HFFc6 (cell line): ENCODE measurements at places on chromosomes 12 and 14.

GRCh38 chr12:8018666-8019581 lies 13.6 kb upstream of the FOXJ2 start:
- no peak for DNase-seq
- no peaks in the 10 kb centered on the region for H3K4me1 ChIP-seq
- peak overlapping the region; percentile 5; the same call in 1 of the 2 replicates for H3K4me3 ChIP-seq
- H3K27me3 ChIP-seq = peaks cover 15% of the 10 kb centered on the region

- no peaks in the 10 kb centered on the region for H3K36me3 ChIP-seq
- no peak overlapping the region for H3K4me3 ChIP-seq
- H3K4me1 ChIP-seq = no peaks in the 10 kb centered on the region
- H3K27me3 ChIP-seq = no peaks in the 10 kb centered on the region
Measured at GRCh38 chr12:39824505-39825212, 205.1 kb upstream of the ABCD2 start.

DNA sequence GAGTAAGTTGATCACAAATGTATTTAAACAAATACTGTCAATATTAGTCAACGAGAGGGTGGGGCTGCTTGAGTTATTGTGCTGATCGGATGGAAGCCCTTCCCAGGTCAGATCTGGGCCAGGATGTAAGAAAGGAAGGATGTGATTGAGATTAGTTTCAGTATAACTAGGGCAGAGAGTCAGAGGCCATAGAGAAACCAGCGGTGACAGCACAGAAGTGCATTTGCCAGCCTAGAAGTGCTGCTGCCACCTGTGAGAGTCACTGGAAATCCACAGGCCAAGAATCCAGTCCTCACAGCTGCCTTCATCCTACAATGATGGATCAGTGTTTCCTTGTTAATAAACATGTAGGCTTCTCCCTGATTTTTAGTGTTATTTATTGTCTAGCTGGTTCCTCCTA lies 9.8 kb upstream of the FERMT2 start:
- no peaks in the 10 kb centered on the region for H3K27me3 ChIP-seq
- DNase-seq = no peak
- no peaks in the 10 kb centered on the region for H3K36me3 ChIP-seq
- H3K4me3 ChIP-seq = no peak overlapping the region
- H3K4me1 ChIP-seq = peaks cover 16% of the 10 kb centered on the region; the same call in 1 of the 2 replicates

DNA sequence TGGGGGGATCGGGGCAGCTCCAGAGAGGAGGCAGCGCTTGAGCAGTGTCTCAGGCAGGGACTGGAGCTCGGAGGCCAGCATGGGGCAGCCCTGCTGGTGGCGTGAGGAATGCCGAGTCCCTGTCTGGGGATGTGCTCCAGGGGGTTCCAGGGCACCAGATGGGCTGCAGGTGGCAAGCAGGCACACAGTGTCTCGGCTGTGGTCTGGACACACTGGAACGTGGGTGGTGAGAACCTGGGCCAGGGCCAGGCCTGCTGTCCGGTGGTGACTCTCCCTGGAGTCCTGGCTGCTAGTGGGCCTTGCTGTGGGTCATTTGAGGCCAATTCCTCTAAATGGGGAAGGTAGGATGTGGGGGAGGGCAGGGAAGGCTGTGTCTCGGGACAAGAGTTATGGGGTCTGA lies 199.4 kb upstream of the RTL1 start:
- no peaks in the 10 kb centered on the region for H3K4me1 ChIP-seq
- H3K27me3 ChIP-seq = peaks cover 6% of the 10 kb centered on the region
- DNase-seq = no peak
- no peaks in the 10 kb centered on the region for H3K36me3 ChIP-seq

- DNase-seq = peak; percentile 17
Measured at GRCh38 chr12:121494093-121494787, 86.6 kb downstream of the KDM2B start.

DNA sequence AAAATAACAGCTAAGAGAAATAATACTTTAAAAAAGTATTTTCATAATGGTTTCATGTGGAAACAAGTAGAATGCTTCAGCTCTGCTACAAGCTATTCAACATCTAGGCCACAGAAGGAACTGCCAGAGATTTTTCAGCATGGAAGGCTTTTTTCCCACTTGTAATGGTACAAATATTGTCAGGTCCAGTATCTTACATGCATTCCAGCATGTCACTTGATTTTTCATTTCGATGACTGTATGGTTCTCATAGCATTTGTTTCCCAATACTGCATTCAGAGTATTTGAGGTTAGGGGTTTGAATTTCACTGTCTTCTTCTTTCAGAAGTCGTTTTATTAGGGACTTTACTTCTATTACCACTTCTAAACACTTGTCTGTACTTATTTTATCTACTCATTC lies 1701.5 kb upstream of the FLRT2 start:
- peaks cover 10% of the 10 kb centered on the region; the same call in 1 of the 2 replicates for H3K4me1 ChIP-seq
- H3K27ac ChIP-seq = no peak overlapping the region
- no peak for DNase-seq

- H3K4me3 ChIP-seq = no peak overlapping the region
- peak overlapping the region; percentile 91 for H3K27ac ChIP-seq
- H3K4me1 ChIP-seq = peaks cover 74% of the 10 kb centered on the region
- no peaks in the 10 kb centered on the region for H3K27me3 ChIP-seq
Measured at GRCh38 chr12:25992026-25992782, 33.7 kb downstream of the RASSF8 start.

DNA sequence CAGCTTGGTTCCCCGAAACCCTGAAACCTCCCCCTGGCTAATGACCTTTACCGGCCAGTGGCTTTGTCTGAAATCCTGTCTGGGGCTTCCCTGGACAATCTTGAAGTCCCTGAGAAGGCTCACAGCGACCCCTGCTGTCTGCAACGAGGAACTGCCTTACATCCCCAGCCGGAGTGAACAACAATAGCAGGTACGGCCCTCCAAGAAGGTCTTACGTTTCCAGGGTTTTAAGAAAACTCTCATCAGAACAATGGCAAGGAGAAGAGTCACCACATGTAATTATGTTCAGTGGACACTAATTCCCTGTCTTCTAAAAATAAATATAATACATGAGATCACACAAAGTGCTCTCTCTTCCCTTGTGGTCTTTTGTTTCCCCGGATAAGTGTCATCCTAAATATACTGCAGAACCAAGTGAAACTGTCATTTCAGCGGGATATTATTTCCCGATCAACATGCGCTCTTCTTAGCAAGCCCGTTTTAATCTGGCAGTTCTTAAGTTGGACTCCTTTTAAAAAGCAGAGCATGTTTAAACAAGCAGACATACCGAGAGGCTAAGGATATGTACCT lies 53.3 kb downstream of the RBM19 start:
- no peaks in the 10 kb centered on the region for H3K4me1 ChIP-seq
- H3K36me3 ChIP-seq = peaks cover 24% of the 10 kb centered on the region
- H3K27ac ChIP-seq = no peak overlapping the region

DNA sequence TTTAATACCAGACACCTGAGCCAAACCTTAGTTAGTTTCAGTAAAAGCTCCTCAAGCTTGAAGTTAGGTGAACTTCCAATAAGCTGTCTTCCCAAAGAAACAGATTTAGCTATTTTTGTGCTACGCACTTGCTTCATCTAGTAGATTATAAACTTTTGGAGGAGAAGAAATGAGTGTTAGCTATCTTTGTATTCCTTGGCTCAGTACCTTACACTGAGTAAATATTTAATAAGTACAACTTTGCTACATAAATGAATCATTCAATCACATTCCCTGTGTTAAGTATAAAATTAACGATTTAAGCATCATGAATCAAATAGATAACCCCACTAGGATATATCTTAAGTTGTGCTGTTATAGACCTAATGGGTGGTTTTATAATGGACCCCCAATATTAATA lies 307.0 kb downstream of the PCNX1 start:
- no peak overlapping the region for H3K4me3 ChIP-seq
- peaks cover 8% of the 10 kb centered on the region for H3K36me3 ChIP-seq
- no peak for DNase-seq
- peaks cover 13% of the 10 kb centered on the region for H3K4me1 ChIP-seq
- H3K27ac ChIP-seq = no peak overlapping the region

GRCh38 chr12:5770727-5771126 lies 174.3 kb downstream of the ANO2 start:
- no peak overlapping the region for H3K27ac ChIP-seq
- H3K27me3 ChIP-seq = peaks cover 23% of the 10 kb centered on the region
- H3K36me3 ChIP-seq = no peaks in the 10 kb centered on the region
- no peak for DNase-seq
- H3K4me1 ChIP-seq = no peaks in the 10 kb centered on the region

DNA sequence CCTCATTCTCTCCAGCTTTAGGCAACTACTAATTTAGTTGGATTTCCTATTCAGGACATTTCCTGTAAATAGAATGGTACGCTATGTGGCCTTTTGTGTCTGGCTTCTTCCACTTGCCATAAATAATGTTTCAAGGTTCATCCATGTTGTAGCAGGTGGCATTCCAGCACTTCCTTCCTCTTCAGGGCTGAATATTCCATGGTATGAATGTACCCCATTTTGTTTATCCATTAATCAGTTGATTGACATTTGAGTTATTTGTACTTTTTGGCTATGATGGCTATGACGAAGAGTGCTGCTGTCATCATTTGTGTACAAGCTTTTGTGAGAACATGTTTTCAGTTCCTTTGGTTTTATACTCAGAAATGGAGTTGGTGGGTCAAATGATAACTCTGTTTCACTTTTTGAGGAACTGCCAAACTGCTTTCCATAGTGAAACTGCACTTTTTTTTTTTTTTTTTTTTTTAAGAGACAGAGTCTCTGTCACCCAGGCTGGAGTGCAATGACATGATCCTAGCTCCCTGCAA lies 6.5 kb upstream of the CDK2AP1 start:
- H3K27ac ChIP-seq = no peak overlapping the region
- H3K27me3 ChIP-seq = peaks cover 2% of the 10 kb centered on the region; the same call in 1 of the 2 replicates
- no peaks in the 10 kb centered on the region for H3K36me3 ChIP-seq
- no peaks in the 10 kb centered on the region for H3K4me1 ChIP-seq
- no peak overlapping the region for H3K4me3 ChIP-seq

DNA sequence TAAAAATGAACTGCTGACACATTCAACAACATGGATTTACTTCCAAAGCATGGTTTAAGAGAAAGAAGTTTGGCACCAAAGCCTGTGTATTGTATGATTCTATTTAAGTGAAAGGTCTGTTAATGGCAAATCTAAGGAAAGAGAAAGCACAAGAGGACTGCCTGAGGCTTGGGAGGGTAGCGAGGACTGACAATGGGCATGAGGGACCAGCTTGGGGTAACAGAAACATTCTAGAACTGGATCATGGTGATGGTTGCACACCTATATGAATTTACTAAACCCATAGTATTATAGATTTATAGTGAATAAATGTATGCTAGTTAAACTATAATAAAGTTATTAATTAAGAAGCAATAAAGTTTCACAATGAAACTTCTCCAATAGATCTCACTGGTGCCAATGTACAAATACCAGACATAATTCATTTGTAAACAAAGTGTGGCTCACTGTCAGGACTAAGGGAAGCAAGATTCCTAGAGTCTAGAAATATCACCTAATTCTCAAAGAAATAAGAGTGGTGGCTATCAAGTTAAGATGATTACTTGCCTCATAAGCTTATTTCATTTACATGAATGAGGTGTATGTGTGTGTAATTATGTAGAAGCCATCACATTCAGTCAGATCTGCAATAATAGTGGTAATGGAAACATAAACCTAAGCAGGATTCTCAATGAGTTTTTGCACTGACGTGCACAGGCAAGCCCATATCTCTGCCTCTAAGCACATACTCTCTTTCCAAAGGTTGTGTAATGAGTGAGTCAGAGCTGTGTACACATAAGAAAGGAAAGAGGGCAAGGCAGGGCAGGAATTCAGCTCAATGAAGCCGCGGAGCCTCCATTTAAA lies 353.4 kb downstream of the KCNH5 start:
- no peak overlapping the region; the same call in 1 of the 2 replicates for H3K4me3 ChIP-seq
- no peaks in the 10 kb centered on the region for H3K27me3 ChIP-seq
- H3K4me1 ChIP-seq = no peaks in the 10 kb centered on the region
- peak overlapping the region; percentile 18; the same call in 1 of the 2 replicates for H3K27ac ChIP-seq

GRCh38 chr12:47527816-47528215 lies 178.0 kb downstream of the RPAP3 start:
- H3K27ac ChIP-seq = no peak overlapping the region
- H3K4me3 ChIP-seq = no peak overlapping the region
- peaks cover 8% of the 10 kb centered on the region; the same call in 1 of the 2 replicates for H3K4me1 ChIP-seq
- H3K27me3 ChIP-seq = peaks cover 10% of the 10 kb centered on the region

- H3K36me3 ChIP-seq = no peaks in the 10 kb centered on the region
- H3K4me1 ChIP-seq = peaks cover 12% of the 10 kb centered on the region
- DNase-seq = no peak
- H3K27ac ChIP-seq = peak overlapping the region; percentile 38; the same call in 1 of the 2 replicates
- peak overlapping the region; percentile 16 for H3K4me3 ChIP-seq
Measured at GRCh38 chr12:49920241-49920914, 16.7 kb upstream of the FAIM2 start.
